ENCODE measurements at places on chromosomes 11 and 22.

DNA sequence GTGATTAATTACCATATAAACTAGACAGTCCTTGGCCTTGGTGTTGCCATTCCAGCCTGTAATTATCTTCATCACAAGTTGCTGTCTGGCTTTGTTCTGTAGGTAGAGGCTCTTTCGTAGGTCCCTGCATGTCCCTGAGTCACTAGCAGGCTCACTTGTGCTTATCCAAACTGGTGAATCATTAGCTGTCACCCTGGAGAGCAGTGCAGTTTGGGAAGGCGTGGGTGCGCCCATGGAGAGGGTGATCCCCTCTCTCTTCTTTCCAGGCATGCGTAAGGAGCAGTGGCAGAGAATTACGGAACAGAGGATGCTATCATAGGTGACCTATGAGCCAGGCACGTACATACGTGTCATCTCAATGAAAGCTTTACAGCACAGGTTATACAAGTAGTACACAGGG is 11.0 kb upstream of the EHF start:
- peak; percentile 37 for DNase-seq

DNA sequence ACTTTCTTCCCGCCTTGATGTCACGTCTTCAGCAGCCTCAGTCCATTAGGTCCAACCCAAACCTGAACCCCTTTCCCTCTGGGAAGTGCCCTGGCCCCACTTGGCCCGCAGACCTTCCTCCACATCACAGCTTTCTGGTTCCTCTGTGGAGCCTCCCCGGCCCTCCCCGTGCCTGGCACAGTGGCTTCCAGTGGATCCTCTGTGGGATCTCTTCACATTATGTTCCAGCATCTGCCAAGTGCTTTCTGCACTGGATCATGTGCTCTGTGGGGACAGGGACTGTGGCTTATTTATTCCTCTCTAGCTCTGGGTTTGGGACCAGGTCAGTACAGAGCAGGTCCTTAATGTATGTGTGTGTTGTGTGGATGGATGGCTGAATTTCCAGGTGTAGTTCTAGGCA is 30.9 kb downstream of the POLR3H start:
- DNase-seq: no peak

DNA sequence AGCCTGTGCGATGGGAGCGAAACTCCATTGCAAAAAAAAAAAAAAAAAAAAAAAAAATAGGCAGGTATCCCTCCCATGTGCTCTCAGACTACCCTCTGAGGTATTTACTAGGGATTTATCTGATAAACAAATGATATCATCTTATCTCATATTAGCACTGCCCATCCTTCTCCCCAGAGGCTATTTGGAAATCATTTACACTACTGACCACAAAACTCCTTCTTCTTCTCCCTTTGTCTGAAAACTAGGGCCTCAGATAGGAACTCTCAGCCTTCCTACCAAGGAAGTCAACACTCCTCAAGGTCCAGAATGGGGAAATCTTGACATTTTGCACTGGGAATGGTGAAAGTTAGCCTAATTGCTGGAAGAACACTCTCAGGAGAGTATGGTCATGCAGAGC is 46.4 kb downstream of the LARGE2 start:
- DNase-seq: no peak

- peak; percentile 30 for DNase-seq
Observed at GRCh38 chr11:106581399-106581798, 436.9 kb downstream of the GUCY1A2 start.

- DNase-seq: no peak
Observed at GRCh38 chr11:15034687-15035267, 38.6 kb upstream of the CALCB start.
